Stimulated activated CD8-positive, alpha-beta memory T cell treated with anti-CD3 and anti-CD28 coated beads, Interleukin-7, amount 100 ng/mL, for 24 hours (primary cell): ENCODE measurements at places on chromosomes 3 and 15.

DNA sequence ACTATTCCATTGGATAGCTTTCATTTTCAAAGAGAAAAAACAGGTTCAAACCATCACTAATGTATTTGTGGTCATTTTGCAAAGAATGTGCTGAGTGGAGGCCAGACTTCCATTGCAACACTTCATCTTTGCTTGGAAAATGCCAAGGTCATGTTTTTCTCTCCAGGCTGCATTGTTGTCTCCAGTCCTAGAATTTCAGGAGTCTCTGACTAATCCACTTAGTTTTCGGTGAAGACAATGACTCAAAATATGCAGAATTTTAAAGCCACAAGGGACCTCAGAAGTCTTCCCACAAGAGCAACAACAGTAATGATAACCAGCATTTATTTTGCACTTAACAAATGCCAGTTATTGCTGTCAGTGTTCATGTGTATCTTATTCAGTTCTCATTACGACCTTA lies 277.0 kb downstream of the RYR3 start:
- DNase-seq, result no peak

GRCh38 chr3:137761099-137761562 lies 3.0 kb upstream of the SOX14 start:
- DNase-seq, result no peak

DNA sequence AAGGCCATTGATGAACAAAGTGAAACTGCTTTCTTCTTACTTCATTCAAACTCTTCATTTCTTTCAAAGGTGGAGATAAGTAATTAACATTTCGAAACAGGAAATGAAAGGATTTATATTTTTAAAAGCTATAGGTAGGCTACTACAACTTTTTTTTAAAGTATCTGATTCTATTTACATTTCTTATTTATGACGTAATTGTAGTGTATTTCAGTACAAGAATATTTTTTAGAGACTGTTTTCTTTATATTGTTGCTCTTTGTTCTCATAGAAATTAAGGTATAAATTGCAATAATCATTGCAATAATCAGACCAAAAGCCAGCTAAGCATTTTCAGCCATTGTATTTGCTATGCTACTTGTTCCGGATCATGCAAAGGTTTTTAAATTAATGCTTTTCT lies 13.7 kb downstream of the ZFAND6 start:
- DNase-seq, result no peak

DNA sequence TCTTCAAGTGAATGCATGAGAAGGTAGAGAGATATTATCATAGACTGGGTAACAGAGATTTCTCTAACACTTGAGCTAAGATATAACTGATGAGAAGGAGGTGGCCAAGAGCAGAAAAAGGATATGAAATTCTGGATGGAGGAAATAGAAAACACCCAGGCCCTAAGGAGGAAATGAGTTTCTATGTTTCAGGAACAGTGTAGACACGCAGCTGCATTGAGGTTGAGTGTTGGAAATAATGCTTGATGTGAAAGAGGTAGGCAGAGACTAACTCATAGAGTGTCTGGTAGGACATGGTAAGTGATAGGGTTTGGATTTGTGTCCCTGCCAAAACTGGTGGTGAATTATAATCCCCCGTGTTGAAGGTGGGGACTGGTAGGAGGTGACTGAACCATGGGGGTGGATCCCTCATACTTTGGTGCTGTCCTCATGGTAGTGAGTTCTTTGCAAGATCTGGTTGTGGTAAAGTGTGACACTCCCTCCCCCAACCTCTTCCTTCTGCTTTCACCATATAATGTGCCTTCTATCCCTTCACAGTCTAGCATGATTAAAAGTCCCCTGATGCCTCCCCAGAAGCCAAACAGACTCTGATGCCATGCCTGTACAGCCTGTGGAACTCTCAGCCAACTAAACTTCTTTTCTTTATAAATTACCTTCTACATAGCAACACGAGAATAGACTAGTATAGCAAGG lies 787.3 kb downstream of the EDEM1 start:
- no peak for DNase-seq

DNA sequence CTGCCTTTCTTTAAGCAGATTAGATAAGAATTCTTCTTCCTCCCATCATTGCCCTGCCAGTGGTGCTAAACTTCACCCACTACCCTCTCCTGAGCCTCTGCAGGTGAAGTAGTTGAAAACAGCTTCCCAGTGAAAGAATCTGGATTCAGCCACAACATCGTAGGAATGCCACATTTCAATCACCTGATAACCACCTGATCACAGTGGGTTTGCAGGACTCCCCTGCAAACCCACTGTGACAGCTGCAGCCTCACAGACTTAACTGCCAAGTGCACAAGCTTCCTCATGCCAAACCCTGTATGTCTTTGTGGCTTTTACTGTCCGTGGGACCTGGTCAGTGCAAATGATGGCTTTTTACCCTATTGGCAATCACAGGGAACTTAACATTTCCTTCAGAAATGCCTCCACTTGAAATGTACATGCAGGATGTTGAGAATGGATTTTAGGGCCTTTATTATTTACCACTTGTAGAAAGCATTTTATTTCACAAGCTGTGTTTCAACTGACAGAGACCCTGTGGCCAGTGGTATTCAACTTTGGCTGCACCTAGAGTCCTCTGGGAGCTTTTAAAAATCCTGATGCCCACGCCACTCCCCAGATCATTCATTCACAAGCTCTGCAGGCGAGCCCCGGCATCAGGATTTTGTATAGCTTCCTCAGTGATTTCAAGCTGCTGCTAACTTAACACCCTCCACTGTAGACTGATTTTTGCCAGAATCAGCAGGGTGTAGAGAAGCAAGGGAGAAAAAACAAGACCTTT lies 49.1 kb downstream of the OXNAD1 start:
- no peak for DNase-seq
